ENCODE measurements at places on chromosomes 16 and 17.

GRCh38 chr16:59634004-59634579, 900.0 kb upstream of the GOT2 start:
- DNase-seq, result no peak

DNA sequence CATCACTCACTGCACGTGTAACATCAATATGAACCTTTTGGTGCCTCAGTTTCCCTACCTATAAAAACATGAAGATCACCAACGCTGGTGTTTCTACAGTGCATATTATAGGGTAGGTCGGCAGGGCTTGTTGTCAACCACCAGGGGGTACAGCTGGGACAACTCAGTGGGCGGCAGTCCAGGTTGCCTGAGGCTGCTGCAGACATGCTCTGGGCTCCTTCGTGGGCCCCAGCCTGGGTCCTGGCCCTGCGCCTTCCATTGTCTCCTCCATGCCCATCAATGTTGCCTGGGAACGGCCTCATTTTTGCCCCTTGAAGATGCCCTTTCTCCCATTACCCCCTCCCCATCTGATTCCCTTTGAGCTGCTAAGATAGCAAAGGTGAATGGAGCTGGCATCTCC, 89.8 kb downstream of the GSG1L start:
- DNase-seq, result no peak

DNA sequence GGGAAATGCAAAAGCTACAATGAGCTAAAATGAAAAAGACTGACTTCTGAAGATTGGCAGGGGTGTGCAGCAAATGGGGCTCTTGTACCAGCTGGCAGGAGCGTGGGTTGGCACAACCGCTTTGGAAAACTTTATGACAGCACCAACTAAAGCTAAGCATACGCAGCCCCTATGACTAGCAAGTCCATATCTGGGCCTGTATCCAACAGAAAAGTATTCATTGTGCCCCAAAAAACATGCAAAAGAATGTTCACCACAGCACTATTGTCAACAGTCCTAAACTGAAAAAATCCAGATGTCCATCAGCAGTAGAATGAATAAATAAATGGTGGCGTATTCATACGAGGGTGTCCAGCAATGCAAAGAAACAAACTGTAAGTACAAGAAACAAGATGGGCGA, 22.6 kb upstream of the ITGA3 start:
- no peak for DNase-seq

- DNase-seq, result no peak
Measured at GRCh38 chr16:62967611-62968010, 931.4 kb upstream of the CDH8 start.

DNA sequence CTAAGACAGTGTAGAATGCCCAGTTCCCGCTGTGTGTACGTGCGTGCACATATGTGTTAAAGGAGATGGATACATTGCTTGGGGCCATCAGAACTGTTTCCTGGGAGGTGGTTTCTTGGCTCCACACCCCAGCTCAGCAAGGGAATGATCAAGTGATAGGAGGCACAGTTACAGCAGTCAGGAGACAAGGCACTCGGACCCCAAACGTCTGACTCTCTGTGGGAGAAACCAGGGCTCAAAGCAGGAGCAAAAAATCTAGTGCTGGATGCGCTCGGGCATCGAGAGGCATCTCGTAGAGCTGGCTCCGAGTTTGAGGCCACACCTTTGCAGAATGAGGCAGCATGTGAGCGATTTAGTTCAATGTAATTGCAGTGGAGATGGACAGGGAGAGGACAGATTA, 71.9 kb downstream of the RBBP6 start:
- DNase-seq, result no peak

GRCh38 chr16:15509051-15509592, 74.7 kb downstream of the BMERB1 start:
- DNase-seq, result no peak

DNA sequence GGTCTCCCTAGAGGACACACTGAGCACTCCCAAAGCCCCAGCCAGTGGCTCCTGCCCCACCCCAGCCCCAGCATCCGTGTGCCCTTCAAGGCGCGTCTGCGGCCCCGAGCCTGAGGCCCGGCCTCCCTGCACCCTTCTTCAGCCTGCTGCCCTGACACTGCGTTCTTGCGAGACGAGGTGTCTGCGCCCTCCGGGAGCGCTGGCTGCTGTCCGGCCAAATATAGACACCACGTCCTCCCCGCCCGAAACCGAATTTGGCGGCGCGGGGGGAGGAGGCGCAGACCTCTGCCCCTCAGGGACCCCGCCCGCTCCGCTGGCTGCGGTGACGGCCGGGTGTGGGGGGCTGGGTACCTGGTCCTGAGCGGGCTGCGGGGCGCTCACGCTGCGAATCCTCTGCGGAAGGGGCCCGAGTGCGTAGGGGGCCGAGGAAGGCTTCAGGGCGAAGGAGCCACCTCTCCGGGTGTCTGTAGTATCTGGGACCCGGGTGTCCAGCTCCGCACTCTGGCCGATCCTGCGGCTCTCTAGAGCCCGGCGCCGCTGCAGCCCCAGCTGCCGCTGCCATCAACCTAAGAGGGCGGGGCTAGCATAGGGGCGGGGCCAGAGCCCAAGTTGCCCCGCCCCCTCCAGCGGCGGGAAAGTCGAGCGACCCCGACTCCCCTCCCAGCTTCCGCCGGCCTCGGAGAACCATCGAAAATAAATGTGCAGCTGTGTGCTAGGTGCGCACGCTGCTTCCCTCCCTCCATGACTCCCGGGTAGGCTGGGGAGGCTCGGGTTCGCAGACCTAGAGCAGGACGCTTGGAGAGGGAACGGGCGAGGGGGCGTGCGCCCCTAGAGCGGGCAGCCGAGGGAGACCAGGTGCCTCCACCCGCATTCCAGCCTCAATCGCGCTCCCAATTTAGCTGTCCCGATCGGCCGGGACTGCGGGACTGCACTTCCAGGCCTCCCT, at the start of gene CORO6:
Gene CORO6 (minus strand): TSS at position 576 of the 946 bp plus-strand sequence. CDS start 1,491 bp downstream, outside the sequence.
- peak; percentile 71 for DNase-seq

DNA sequence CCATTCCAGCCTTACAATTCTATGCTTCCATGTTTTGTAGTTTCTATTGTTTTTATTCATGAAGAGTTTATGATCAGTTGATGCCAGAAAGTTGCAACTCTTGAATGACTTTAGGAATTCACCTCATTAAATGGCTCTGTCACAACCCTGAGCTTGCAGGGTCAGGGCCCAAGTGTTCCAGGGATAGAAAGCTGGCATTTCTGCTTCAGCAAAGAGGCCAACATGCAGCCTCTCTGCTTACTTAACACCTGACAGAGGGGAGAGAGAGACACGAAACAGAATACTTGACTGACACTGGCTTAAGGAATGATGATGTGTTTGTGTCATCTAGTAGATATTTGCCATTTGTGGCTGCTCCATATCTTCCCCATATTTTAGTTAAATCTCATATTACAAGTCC, 328.1 kb downstream of the CA10 start:
- no peak for DNase-seq

DNA sequence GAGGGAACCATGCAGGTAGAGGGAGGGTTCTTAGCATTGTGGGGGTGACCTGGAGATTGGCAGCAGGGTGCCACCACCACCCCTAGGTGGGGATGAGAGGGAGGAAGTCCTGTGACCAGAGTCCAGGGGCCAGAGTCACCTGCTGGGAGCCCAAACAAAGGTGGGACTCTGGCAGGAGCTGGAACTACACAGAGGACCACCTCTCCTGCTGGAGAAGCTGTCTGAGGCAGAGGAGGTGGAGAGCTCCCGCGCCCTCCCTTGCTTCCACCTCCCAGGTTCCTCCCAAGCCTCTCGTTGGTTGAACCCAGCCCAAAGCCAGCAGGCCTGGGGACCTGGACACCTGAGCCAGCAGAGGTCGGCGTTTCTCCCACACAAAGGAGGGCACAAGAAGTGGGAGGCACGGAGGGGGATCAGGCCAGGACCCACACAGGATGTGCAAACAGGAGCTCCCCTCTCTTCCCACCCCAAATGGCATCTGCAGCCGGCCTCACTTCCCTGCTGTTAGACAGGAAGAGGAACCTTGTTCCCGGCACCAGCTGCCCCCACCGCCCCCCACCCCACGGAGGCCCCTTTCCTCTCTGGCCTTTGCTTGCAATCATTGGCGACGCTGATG, 154.6 kb downstream of the SEC14L1 start:
- no peak for DNase-seq

DNA sequence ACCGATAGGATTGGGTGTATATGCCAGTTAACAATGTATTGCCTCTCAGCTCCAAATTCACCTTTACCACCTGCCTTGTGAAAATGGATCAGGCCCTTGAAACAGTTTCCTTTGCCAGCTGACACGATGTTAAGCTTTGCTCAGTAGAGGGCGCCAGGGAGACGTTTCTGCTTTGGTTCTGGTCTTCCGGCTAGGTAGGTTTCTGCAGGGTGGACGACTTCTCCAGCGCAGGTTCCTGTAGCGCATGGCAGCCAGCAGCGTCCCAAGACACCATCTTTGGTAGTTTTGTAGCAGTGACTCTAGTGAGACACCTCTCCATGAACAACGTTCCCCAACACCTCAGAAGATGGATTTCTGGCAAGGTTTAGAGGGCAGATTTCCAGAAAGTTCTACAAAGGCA, 24.0 kb downstream of the SYCE1L start:
- DNase-seq, result no peak

DNA sequence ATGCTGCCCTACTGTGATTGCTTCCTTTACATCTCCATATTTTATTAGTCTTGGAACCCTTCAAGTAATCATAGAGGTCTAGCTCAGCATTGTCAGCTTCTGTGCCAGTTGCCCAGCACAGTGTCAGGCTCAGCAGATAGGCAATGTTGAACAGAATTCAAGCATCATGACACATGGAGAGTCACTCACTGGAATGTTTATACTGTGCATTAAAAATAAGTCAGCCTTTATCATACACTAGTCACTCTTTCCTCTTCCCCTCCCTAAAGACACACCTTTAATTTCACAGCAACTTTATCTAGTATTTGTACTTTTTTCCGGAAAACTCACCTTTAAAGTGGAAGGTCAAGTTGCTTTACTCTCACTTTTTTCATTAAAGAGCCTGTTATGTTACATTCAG, 253.8 kb upstream of the CDH11 start:
- no peak for DNase-seq

GRCh38 chr16:68756239-68756915, 19.3 kb downstream of the CDH1 start:
- no peak for DNase-seq

All from activated CD8-positive, alpha-beta memory T cell treated with anti-CD3 and anti-CD28 coated beads, Interleukin-2, amount 50 U/mL, for 4 hours (primary cell).